ENCODE measurements at places on chromosomes 16 and 17. TPM values are rescaled to one million over a fixed set of nuclear protein-coding genes. Genes with fewer than 3 reads are reported as not detected.

Gene C16orf96
- 0.66 TPM for total RNA-seq

Gene IL17C
- total RNA-seq: 1.5 TPM

Gene GOSR2
- total RNA-seq: 91.0 TPM

DNA sequence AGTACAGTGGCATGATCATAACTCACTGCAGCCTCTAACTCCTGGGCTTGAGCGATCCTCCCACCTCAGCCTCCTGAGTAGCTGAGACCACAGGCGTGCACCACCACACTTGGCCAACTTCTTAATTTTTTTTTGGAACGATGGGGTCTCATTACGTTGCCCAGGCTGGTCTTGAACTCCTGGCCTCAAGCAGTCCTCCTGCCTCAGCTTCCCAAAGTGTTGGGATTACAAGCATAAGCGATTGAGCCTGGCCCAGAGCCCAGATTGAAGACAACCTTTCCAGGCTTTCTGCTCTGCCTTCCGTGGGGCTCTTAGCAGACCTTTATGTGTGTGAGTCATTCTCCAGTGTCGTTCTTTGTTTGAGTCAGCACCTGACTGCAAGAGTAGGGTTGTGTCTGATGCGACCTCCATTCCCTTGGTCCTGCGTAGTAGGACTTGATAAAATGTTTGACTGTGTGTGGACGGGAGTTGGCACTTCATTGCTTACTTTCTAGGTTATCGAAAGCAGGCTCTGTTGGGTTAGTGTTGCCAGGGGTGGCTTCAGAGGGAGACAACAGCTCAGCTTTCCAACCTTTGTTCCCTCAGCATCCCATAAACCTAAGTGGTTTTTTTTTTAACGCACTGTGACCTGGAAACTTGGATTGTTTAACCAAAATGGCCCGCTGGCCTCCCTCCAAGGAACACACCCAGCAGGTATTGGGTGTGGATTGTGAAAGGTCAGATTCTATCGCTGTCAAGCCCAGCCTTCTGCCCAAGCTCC is 26.4 kb downstream of the EEF2K start:
- H3K27me3 ChIP-seq: no peaks in the 10 kb centered on the region
- H3K4me1 ChIP-seq: no peaks in the 10 kb centered on the region
- no peak for DNase-seq
- H3K36me3 ChIP-seq: peaks cover 11% of the 10 kb centered on the region
- no peak overlapping the region for H3K4me3 ChIP-seq
- H3K27ac ChIP-seq: no peak overlapping the region

GRCh38 chr16:85479972-85480726 is 133.0 kb upstream of the GSE1 start:
- no peaks in the 10 kb centered on the region for H3K36me3 ChIP-seq
- DNase-seq: peak; percentile 72
- no peak overlapping the region for H3K4me3 ChIP-seq
- peaks cover 14% of the 10 kb centered on the region for H3K4me1 ChIP-seq
- H3K27ac ChIP-seq: no peak overlapping the region
- H3K27me3 ChIP-seq: no peaks in the 10 kb centered on the region

- H3K4me3 ChIP-seq: no peak overlapping the region
- DNase-seq: no peak
- no peaks in the 10 kb centered on the region for H3K4me1 ChIP-seq
- H3K27ac ChIP-seq: no peak overlapping the region
- peaks cover 3% of the 10 kb centered on the region for H3K27me3 ChIP-seq
- H3K36me3 ChIP-seq: no peaks in the 10 kb centered on the region
Observed at GRCh38 chr17:6796017-6796886, 20.2 kb downstream of the FBXO39 start.

- no peaks in the 10 kb centered on the region for H3K36me3 ChIP-seq
- DNase-seq: no peak
- no peaks in the 10 kb centered on the region for H3K27me3 ChIP-seq
- no peak overlapping the region for H3K4me3 ChIP-seq
- H3K27ac ChIP-seq: no peak overlapping the region
- H3K4me1 ChIP-seq: no peaks in the 10 kb centered on the region
Observed at GRCh38 chr17:66602659-66603384, 232.1 kb upstream of the CACNG5 start.

- peaks cover 14% of the 10 kb centered on the region for H3K27me3 ChIP-seq
- H3K4me1 ChIP-seq: peaks cover 36% of the 10 kb centered on the region
- no peaks in the 10 kb centered on the region for H3K36me3 ChIP-seq
- H3K27ac ChIP-seq: no peak overlapping the region
- no peak overlapping the region for H3K4me3 ChIP-seq
- peak; percentile 32 for DNase-seq
Observed at GRCh38 chr17:57902800-57903759, 52.1 kb downstream of the CUEDC1 start.
